MCF 10A (cell line): ENCODE measurements at places on chromosomes 2 and 18. TPM values are rescaled to one million over a fixed set of nuclear protein-coding genes. Genes with fewer than 3 reads are reported as not detected.

The SLC30A3 gene
- total RNA-seq: not detected in 2 replicates

GRCh38 chr2:192940767-192941166 lies 746.0 kb upstream of the TMEFF2 start:
- H3K27me3 ChIP-seq: no peaks in the 10 kb centered on the region
- no peak for DNase-seq
- H3K4me1 ChIP-seq: peaks cover 9% of the 10 kb centered on the region
- no peak overlapping the region for H3K27ac ChIP-seq
- H3K36me3 ChIP-seq: no peaks in the 10 kb centered on the region
- H3K4me3 ChIP-seq: no peak overlapping the region

DNA sequence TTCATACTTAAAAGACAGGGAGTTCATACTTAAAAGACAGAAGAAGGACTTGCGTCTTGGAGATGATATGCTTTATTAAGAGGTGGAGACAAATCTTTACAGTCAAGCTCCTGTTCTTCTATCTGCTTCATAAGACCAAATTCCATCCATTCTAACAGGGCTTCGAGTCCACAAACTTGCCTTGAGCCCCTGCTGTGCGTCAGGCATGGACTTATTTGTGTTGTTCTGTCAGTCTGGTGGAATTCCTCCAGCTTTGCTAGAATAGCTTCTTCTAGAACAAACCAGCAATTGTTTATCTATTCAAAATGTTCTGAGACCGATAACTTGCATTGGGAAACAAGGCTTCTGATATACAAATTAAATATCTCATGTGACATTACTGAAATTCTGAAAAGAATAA lies 73.9 kb upstream of the SOX11 start:
- H3K27ac ChIP-seq: no peak overlapping the region
- H3K36me3 ChIP-seq: no peaks in the 10 kb centered on the region
- no peak for DNase-seq
- H3K4me3 ChIP-seq: no peak overlapping the region
- no peaks in the 10 kb centered on the region for H3K4me1 ChIP-seq
- H3K27me3 ChIP-seq: no peaks in the 10 kb centered on the region

DNA sequence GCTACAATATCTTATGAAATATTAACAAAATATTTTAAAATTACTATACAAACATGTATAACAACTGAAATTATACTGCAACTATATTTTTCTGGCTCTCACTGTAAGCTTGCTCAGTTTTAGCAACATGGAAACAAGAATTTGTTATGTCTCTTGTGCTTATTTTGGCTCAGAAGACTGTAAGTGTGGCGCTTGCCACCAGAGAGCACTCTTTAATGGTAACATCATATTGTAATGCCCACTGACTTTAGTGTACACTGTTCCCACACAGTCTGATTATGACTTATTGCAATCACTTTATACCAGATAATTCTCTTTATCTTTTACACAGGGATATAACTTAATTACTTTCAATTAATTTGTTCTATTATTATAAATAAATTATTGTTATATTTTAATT lies 1500.6 kb upstream of the TMEFF2 start:
- H3K36me3 ChIP-seq: no peaks in the 10 kb centered on the region
- no peak overlapping the region for H3K27ac ChIP-seq
- no peak overlapping the region for H3K4me3 ChIP-seq
- no peaks in the 10 kb centered on the region for H3K4me1 ChIP-seq

- no peaks in the 10 kb centered on the region for H3K27me3 ChIP-seq
- no peak overlapping the region for H3K27ac ChIP-seq
- DNase-seq: no peak
Measured at GRCh38 chr18:56982766-56983165, 164.1 kb upstream of the BOD1L2 start.

DNA sequence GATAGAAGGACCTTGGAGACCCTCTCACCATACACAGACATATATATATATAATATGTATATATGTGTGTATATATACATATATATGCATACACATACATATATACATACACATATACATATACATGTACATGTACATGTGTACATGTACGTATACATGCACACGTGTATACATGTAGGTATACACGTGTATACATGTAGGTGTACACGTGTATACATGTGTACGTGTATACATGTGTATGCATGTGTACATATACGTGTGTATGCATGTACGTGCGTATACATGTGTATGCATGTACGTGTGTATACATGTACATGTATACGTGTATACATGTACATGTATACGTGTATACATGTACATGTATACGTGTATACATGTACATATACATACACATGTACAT lies 54.5 kb downstream of the DPP10 start:
- H3K36me3 ChIP-seq: no peaks in the 10 kb centered on the region
- DNase-seq: no peak
- H3K27ac ChIP-seq: no peak overlapping the region

- peaks cover 38% of the 10 kb centered on the region for H3K36me3 ChIP-seq
- peak overlapping the region; percentile 78 for H3K4me3 ChIP-seq
- H3K27me3 ChIP-seq: no peaks in the 10 kb centered on the region
- no peak for DNase-seq
- peaks cover 30% of the 10 kb centered on the region for H3K4me1 ChIP-seq
Measured at GRCh38 chr2:231059756-231060155, 3.1 kb downstream of the PSMD1 start.

The RGPD3 gene
- 0.20 TPM in 1 of 2 replicates, not detected in the other for total RNA-seq

The TNS1 gene
- 2.9 and 3.3 TPM in 2 replicates for total RNA-seq

DNA sequence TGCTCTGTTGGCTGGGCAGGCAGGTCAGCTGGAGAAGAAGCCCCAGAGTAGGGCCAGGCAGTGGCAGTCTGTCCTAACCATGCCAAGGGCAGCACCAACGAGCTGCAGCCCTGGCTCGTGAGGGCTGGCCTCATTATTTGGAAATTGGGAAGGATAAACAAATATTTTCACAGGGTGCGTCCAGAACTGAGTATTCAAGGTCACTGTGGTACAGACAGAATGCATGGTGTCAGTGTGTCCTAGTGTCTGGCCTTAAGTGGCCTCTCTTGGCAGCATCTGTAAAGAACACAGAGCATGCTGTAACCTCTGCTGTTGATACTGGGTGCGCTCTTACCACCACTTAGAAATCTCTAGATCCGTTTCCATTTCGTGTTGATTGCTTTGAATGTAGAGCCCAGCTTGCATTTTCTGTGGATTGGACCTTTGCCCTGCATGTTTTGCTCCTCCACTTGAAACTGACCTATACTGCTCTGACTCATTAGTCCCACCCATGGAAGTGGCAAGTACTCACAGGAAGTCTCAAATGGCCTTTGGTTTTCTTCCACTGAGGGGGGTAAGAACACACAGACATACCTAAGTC lies 88.2 kb downstream of the GREB1L start:
- H3K36me3 ChIP-seq: no peaks in the 10 kb centered on the region
- DNase-seq: peak; percentile 76
- H3K4me3 ChIP-seq: no peak overlapping the region
- H3K27ac ChIP-seq: peak overlapping the region; percentile 94
- peaks cover 33% of the 10 kb centered on the region for H3K4me1 ChIP-seq

GRCh38 chr18:62281684-62282083 lies 43.4 kb upstream of the TNFRSF11A start:
- peaks cover 26% of the 10 kb centered on the region for H3K36me3 ChIP-seq
- peak; percentile 80 for DNase-seq
- H3K27ac ChIP-seq: peak overlapping the region; percentile 27
- peaks cover 11% of the 10 kb centered on the region for H3K4me1 ChIP-seq

DNA sequence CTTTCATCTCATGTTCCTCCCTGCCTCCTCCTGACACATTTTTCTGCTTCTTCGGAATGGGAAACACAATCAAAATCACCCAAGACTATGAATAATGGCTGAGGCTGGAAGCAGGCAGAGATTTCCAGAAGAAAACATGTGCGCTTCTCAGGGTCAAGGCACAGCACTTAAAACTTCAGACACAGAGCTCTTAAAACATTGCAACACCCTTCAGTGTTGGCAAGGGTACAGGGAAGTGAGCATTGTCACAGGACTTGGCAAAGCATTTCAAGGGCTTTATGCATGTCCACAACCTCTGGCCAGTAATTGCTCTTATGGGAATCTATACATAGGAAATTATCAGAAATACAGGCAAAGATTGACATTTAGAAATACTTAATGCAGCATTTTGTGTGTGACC lies 477.6 kb upstream of the KLHL29 start:
- no peak overlapping the region for H3K27ac ChIP-seq
- H3K4me3 ChIP-seq: no peak overlapping the region
- DNase-seq: peak; percentile 17
- H3K4me1 ChIP-seq: no peaks in the 10 kb centered on the region

The RHBDD1 gene
- total RNA-seq: 75.2 and 76.0 TPM in 2 replicates

GRCh38 chr2:143705108-143705707 lies 576.0 kb downstream of the ARHGAP15 start:
- H3K36me3 ChIP-seq: no peaks in the 10 kb centered on the region
- no peak overlapping the region for H3K27ac ChIP-seq
- no peak for DNase-seq
- H3K4me1 ChIP-seq: no peaks in the 10 kb centered on the region
- H3K27me3 ChIP-seq: no peaks in the 10 kb centered on the region

DNA sequence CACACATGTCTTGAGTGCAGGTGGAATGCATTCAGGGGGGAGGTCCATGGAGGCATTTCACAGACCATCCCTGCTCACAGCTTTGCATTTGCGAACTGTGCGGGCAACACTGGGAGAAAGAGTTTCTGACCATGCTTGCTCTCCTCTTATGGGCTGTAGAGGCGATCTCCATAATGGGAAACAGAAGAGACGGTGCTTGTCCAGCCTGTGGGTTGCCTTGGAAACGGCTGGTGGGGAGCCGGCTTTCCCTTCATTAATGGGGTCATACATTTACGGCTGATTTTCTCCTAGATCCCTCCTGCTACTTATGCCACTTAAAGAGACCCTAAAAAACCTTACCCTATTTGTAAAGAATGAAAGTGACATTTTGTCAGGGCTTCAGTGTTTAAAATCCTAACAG lies 147.4 kb downstream of the SOX11 start:
- no peaks in the 10 kb centered on the region for H3K36me3 ChIP-seq
- H3K27me3 ChIP-seq: no peaks in the 10 kb centered on the region
- peaks cover 7% of the 10 kb centered on the region for H3K4me1 ChIP-seq
